Tibial nerve (tissue), 4 donors: ENCODE measurements at places on chromosomes 4 and X. TPM values are rescaled to one million over a fixed set of nuclear protein-coding genes. Genes with fewer than 3 reads are reported as not detected.

DNA sequence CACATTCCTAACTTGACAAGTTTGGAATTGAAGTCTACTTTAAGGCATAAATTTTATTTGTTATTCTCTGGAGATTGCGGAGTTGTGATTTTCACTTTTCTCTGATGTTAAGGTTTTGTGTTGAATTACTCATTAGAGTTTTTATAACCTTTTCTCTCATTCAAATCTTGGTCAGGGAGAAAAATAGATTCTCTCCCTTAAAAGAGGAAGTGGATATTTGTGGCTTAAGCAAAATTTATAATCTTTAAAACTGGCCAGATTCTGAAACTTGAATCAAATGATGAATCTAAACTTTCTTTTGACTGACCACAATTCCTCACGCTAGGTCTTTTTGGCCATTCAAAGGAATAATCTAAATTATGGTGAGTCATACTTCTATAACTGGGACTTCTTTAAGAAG, 361.4 kb downstream of the TEX13C start:
- no peak for DNase-seq

GRCh38 chrX:79371101-79371500, 4.0 kb upstream of the ITM2A start:
- DNase-seq, result no peak

GRCh38 chrX:5857232-5857631, 371.4 kb downstream of the NLGN4X start:
- no peak for DNase-seq

GRCh38 chrX:129606918-129607317, 47.8 kb downstream of the APLN start:
- DNase-seq, result peak; percentile 70

- no peak for DNase-seq
Measured at GRCh38 chr4:75338352-75338880, 175.8 kb downstream of the RCHY1 start.

- DNase-seq, result no peak
Measured at GRCh38 chrX:107773906-107774435, 1.6 kb downstream of the TSC22D3 start.

- no peak for DNase-seq
Measured at GRCh38 chr4:170875868-170876267, 786.1 kb upstream of the AADAT start.

DNA sequence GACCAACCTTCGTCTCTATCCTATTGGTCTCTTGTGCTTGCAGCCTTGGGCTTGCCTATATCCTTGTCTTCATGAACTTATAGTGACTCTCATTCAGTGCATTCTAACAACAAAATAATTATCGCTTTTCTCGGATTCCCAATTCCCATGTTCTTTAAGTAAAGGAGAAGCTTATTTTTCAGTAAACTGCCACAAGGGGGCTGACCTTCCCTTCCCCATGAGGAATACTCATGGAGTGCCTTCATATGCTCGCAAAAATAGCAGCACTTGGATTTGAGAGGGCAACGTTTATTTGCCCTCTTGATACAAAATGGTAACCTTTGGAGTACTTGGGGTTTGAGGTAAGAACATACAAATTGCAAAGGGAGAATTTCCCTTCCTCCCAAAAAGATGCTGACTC, 183.2 kb upstream of the TENT5D start:
- DNase-seq, result no peak

DNA sequence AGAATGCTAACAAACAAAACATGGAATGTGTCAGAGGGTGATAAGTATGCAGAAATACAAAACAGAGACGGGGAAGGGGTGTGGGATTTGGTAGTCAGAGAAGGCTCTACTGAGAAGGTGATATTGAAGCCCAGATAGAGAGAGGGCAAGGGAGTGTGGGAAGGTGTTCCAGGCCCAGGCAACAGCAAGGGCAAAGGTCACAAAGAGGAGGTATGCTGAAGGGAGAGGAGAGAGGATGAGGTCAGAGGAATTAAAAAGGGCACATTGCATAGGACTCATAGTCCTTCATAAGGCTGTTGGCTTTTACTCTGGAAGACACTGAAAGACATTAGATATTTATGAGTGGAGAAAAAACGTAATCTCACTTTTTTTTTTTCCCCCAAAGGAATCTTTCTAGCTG, 82.6 kb upstream of the TNIP3 start:
- DNase-seq, result no peak

- DNase-seq, result no peak
Measured at GRCh38 chr4:182245541-182246215, 2.5 kb downstream of the TENM3 start.

DNA sequence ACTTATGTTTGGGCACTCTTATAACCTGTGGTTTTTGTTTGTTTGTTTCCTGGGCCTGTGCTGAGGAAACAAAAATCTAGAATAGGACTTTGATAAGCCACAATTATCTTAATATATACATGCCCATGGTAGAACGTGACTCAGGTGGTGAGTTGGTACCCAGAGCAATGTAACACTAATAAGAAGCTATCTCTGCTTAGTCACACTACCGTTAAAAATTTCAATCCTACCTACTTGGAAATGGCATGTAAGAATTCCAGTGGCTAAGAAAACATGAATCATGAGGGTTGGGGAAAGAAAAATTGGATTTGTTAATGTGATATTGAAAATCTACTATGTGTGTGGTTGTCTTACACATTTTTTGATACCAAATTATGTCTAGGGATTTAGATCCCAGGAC, 30.5 kb upstream of the ADGRG2 start:
- no peak for DNase-seq

GRCh38 chr4:67556436-67556835, 2.1 kb upstream of the STAP1 start:
- DNase-seq, result no peak

DNA sequence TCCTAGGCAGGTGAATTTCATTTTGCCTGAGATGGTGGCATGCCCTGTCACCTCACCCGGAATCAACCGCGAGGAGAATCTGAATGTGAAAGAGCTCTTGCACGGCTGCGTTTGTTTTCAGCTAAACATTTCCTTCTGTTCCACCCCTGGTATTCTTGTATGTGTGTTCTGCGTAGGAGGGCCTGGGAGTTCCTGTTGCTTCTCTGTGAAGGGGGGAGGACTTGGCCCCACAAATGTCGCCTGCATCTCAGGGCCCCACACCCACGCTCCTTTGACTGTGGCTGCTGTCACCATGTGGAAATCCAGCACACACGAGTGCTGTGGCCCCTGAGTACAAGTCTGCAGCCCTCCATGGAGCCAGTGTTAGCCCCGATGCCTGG, 45.8 kb upstream of the CLCN4 start:
- no peak for DNase-seq

The FAM9C gene
- not detected for total RNA-seq

The ZDHHC15 gene
- 3.1 TPM for total RNA-seq

The PUDP gene
- 29.2 TPM for total RNA-seq

The TRMT10A gene
- total RNA-seq, result 2.9 TPM

The TMEM35A gene
- 0.30 TPM for total RNA-seq

The APLN gene
- 0.20 TPM for total RNA-seq

The TMPRSS11D gene
- total RNA-seq, result not detected

The CXorf65 gene
- not detected for total RNA-seq

The PLK4 gene
- total RNA-seq, result 2.0 TPM

The MTHFD2L gene
- 11.4 TPM for total RNA-seq
